SHP77 treated with DMSO at 0.1 percent for 48 hours (cell line): ENCODE measurements at places on chromosomes 4 and X.
A peak's percentile ranks its signal among the peaks of the same experiment; 100 is the strongest.

GRCh38 chr4:17597517-17597916, 16.9 kb upstream of the MED28 start:
- DNase-seq = no peak

- no peak for DNase-seq
Observed at GRCh38 chr4:38989487-38989886, 42.7 kb downstream of the TMEM156 start.

GRCh38 chrX:53075011-53075410, 7.2 kb upstream of the TSPYL2 start:
- DNase-seq = no peak

DNA sequence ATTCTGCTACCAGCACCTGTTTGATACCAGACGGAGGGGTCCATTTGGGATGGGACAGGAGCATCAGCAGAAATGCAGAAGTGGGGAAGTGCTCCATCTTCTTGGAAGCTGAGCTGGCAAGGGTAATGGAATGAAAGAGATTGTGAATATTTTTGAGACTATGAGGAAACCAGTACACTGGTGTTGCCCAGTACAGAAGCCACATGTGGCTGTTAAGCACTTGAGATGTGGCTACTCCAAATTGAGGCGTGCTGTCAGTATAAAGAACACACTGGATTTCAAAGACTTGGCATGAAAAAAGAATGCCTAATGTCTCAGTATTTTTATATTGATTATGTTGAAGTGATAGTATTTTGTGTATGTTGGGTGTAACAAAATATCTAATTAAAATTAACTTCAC, 153.4 kb downstream of the PTTG2 start:
- no peak for DNase-seq

DNA sequence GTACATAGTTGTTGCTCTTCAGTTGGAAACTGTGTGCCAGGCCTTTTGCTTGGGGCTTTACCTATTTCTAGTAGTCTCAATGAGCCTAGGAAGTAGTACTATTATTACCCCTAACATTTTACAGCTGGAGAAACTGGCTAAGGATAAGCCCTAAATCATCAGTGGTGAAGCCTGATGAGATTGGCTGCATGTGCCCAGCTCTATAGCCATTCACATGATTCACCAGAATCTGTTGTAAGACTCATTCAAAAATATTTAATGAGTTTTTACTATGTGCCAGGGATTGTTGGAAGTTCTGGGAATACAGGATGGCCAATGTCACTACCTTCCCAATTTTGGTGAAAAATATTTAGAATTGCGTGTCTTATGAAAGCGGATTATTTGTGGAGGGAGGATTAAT, 2.8 kb downstream of the KIT start:
- no peak for DNase-seq

DNA sequence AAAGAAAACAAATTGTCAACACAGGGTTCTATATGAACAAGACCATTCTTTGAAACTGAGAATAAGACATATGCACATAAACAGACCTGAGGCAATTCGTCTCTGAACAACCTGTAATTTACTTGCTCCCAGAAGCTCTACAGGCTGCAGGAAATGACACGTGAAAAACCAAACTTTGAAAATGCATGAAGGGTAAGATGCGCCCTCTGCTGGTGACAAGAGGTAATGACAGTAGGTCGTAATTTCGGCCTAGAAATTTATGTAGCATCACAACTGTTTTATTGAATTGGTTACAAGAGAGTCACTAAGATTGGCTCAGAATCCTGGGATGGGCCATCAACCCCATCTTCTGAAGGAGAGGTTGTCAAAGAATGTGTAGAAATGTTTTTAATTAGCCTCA, 276.5 kb downstream of the PPP4R3C start:
- no peak for DNase-seq

- no peak for DNase-seq
Observed at GRCh38 chr4:185730387-185730786, 81.6 kb downstream of the SORBS2 start.

DNA sequence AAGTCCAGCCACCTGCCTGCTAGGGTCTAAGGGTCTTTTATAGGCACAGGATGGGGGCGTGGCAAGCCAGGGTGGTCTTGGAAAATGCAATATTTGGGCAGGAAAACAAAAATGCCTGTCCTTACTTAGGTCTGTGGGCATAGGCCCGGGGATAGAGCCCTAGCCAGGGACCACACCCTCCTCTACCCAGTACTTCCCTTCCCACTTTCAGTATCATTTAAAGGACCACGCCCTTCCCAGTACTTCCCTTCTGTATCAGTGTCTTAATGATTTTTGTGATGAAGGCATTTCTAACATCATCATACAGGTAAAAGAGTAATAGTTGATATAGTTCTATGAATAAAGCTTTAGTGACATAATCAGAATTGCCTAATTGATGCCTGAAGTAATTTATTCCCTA, 11.4 kb downstream of the BANK1 start:
- DNase-seq = no peak

DNA sequence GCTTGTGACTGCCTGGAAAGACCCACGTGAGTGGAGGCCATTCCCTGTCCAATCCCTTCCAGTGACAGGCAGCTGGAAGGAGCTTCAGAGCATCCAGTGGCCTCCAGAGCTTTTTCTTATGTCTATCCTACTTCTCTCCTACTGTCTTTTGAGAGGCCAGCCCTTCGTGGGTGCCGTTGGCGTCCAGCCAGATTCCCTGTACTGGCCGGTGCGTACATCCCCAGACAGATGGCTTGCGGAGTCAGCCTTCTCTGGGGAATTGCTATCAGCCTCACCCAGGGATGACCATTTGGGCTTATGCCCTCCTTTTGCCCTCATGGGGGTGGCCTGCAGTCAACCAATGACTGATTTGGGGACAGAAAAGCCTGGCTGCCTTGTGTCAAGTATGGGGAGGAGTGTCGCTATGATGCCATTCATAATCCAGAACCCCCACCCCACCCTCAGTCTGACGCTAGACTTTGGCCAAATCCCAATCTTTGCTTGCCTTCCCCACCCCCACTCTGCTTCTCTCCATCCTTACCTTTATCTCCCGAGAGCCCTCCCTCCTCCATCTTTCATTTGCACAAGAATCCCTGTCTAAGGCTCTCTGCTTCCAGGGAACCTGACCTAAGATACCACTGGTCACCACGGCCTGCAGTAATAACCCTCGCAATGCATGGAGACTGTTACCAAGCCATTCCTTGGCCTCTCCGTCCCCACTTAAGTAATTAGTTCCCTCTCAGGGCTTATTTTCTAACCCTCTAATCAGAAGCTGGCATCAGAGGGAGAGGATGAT, 150.3 kb upstream of the BCOR start:
- no peak for DNase-seq

DNA sequence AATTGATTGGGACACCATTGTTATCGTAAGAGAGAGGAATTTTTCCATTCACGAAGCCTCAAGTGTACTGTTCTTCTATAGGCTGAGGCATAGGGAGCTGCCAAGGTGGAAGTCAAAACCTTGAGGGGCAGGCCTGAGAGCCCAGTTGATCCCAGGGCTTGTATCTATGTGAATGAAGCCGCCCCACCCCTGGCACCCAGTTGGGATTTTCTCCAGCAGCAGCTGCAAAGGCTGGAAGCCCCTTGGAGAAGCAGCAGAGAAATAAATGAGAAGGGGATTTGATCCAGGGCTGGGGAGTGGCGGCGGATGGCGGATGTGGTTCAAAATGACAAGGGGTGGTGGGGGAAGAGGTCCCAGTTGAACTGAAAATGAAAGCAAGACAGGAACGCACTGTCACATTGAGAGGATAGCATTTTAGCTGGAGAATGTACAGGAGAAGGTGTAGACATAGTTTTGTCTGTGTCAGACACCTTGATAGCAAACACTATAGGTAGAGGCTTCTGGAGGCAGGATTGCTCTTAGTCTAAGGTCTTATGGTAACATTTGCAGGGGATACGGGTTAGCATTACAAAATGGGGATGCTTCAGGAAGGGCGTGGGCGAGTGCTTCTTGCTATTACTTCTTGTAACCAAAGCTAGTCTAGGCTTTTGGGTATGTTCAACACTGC, 32.6 kb downstream of the DOCK11 start:
- no peak for DNase-seq

- no peak for DNase-seq
Observed at GRCh38 chrX:1323315-1323714, 13.3 kb upstream of the IL3RA start.

- DNase-seq = no peak
Observed at GRCh38 chr4:83581411-83582288, 45.7 kb downstream of the GPAT3 start.

GRCh38 chr4:184722798-184723197, 11.1 kb downstream of the CENPU start:
- no peak for DNase-seq

- DNase-seq = no peak
Observed at GRCh38 chr4:2104556-2105345, 45.6 kb downstream of the NAT8L start.

- DNase-seq = no peak
Observed at GRCh38 chr4:7299908-7300710, 107.8 kb downstream of the SORCS2 start.

GRCh38 chrX:1163231-1163630, 49.2 kb downstream of the CRLF2 start:
- DNase-seq = no peak

DNA sequence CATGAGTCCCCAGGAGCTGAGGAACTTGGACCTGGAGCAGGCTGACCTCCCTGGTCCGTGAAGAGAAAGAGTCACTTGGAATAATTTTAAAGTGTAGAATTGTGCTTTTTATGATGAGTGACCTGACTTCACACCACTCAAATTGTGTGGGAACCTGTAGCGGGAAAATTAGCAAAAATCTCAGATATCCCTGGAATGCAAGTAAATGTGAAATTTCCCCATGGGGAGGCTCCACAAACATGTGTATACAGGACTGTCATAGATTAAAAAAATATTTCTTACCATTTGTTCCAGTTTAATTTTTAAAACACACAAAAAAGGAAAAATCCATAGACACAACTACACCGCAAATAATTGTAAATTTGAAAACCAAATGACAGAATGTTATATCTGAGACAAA, 1079.6 kb upstream of the PABPC4L start:
- no peak for DNase-seq

DNA sequence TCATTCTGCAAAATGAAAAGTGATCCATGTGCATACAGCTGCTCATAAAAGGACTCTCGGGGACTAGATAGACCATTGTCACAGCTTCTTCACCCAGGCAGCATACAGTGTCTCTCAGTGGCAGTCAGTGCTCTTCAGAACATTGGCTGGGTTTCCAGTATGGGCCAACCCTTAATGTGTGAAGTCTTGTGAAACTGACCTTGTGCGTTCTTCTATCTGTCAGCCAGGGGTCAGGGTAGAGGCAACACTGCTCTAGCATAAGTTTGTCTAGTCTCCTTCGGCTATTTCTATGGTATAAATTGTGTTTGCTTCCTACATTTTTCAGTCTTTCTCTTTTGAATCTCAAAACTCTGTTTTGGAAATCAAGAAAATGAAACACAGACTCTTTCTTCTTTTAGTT, 37.0 kb upstream of the SMIM31 start:
- DNase-seq = no peak

- DNase-seq = no peak
Observed at GRCh38 chr4:175539498-175539897, 272.6 kb downstream of the GPM6A start.

GRCh38 chrX:102155806-102156179, at the start of gene BEX5:
Gene BEX5, minus strand, starts transcription at chrX:102155977. Its CDS starts 1,712 bp downstream, at chrX:102154265.
- peak; percentile 53 for DNase-seq

DNA sequence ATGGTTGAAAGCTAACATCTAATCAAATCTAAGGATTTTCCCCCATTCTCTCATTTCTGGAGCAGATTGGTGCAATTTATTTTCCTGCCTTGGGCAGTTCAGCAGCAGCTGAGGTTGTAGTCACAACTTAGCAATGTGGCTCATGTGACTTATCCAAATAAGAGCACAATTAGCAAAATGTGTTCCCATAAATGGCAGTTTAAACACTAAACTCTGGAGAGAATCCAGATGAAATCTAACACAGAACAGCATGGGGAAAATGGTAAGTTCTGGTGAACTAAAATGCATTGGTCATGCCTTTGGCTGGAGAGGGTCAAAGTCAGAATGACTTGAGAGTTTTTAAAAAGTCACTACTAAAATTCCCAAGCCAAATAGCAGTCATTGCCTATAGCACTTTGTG, 422.6 kb upstream of the DIPK2B start:
- no peak for DNase-seq

DNA sequence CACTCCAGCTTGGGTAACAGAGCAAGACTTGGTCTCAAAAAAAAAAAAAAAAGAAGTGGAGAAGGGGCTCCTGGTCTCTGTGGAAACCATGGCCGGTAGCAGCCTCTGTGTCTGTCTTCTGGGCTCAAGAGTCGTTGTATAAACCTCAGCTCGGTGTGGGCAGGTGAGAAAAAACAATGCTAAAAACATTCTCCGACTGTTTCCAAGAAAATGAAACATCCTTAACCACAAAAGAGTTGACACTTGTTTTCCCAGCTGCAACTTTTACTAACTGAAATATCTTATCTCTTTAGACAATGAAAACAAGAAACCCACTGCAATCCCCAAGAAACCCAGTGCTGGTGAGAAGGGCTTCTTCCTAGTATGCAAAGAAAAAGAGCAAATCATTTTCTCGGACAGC, 26.2 kb downstream of the CD99 start:
- DNase-seq = no peak

- no peak for DNase-seq
Observed at GRCh38 chr4:163493643-163494359, 689 bp upstream of the TMA16 start.

GRCh38 chr4:149980121-149980682, 98.0 kb upstream of the DCLK2 start:
- no peak for DNase-seq

DNA sequence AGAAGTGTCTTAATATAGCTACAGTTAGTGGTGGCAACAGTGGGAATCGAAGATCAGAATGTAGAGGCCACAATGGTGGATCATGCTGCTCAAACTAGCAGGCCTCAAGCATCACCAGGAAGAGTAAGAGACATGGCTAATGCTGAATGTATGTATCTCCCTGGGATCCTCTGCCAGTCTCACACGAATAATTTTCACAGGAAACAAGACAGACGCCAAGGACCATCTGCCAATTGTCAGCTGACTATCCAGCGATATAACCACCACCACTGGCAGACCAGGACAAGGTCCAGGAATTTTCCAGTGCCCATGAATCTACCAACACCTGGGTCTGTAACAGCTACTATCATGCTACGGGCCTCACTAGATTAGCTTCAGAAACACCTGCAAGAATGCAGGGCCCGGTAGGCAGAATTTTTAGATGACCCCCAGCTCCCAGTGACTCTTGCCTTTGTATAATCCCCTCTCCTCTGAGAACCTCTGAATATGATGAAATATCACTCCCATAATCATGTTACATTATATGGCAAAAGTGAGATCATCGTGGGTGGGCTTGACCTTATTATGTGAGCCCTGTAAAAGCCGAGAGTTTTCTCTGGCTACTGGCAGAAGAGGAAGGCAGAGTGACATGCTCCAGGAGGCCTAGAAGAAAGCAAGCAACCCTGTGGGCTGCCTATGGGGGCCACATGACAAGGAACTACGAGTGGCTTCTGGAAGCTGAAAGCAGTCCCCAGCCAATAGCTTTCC, 429.8 kb downstream of the BCOR start:
- DNase-seq = no peak

- no peak for DNase-seq
Observed at GRCh38 chr4:1795299-1796195, 2.5 kb downstream of the FGFR3 start.
